ENCODE measurements at places on chromosomes 7 and 10. TPM values are rescaled to one million over a fixed set of nuclear protein-coding genes. Genes with fewer than 3 reads are reported as not detected.

Gene GPR85
- 3.1 TPM for polyA plus RNA-seq

Gene BMPER
- 4.9 TPM for polyA plus RNA-seq

Gene PANK1
- 34.2 TPM for polyA plus RNA-seq

Gene TMEM236
- 34.3 TPM for polyA plus RNA-seq

Gene SGPL1
- 49.0 TPM for polyA plus RNA-seq

Gene HABP2
- polyA plus RNA-seq = 27.7 TPM

Gene PCGF5
- polyA plus RNA-seq = 57.9 TPM

Gene ASIC3
- polyA plus RNA-seq = 6.9 TPM

Gene SH3PXD2A
- 32.0 TPM for polyA plus RNA-seq

Gene GJD4
- 0.09 TPM for polyA plus RNA-seq

Gene AKR1C1
- polyA plus RNA-seq = 12.0 TPM

DNA sequence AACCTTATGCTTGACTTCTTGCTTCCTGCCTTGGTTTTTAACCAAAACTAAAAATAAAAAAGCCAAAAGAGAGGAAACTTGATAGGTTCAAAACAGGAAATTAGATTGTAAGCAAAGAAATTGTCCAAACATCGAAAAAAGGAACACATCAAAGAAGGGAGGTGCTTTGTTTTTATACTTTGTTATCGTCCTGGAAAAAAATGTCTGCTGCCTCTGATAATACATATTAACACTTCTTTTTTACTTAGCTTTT lies 286.6 kb upstream of the C7orf33 start:
- DNase-seq = no peak

GRCh38 chr7:128163473-128163872 lies 77.6 kb upstream of the LEP start:
- DNase-seq = no peak

- DNase-seq = no peak
Measured at GRCh38 chr10:91955114-91955513, 31.5 kb downstream of the BTAF1 start.

DNA sequence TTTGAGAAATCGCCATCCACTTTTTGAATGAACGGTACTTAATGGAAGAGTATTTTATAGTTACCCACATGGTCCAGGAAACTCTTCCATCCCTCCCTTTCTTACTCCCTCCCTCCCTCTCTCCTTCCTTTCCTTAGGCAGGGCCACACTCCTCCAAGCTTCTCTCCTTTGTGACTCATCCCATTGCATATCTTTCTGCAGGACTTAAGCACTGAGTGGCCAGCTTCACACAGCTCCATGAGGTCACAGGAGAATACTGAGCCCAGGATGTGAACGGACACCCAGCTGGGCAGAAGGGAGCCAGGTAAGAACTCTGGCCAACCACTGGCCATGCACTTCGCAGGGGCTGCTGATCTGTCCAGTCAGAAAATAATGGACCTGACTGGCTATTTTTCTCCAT lies 189.7 kb upstream of the ADCY1 start:
- no peak for DNase-seq

DNA sequence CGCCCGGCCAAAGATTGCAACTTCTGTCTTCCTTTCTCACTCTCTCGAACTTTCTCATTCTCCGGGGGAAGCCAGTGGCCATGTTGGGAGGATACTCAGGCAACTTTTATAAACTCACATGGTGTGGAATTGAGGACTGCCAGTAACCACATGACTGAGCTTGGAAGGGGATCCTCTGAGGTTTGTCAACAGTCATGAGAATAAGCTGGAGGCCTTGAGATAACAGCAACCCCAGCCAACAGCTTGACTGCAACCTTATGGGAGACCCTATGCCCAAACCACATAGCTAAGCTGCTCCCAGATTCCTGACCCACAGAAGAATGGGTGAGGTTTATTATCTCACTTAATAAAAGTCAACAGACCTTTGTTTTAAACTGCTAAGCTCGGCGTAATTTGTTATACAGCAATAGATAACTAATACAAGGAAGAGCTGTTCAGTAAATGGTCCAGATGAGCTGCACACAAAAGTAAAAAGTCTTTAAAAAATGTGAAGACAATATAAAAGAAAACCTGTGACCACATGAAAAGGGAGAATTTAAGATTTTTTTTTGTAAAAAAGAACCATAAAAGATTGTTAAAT lies 9.6 kb downstream of the SYPL1 start:
- DNase-seq = no peak

DNA sequence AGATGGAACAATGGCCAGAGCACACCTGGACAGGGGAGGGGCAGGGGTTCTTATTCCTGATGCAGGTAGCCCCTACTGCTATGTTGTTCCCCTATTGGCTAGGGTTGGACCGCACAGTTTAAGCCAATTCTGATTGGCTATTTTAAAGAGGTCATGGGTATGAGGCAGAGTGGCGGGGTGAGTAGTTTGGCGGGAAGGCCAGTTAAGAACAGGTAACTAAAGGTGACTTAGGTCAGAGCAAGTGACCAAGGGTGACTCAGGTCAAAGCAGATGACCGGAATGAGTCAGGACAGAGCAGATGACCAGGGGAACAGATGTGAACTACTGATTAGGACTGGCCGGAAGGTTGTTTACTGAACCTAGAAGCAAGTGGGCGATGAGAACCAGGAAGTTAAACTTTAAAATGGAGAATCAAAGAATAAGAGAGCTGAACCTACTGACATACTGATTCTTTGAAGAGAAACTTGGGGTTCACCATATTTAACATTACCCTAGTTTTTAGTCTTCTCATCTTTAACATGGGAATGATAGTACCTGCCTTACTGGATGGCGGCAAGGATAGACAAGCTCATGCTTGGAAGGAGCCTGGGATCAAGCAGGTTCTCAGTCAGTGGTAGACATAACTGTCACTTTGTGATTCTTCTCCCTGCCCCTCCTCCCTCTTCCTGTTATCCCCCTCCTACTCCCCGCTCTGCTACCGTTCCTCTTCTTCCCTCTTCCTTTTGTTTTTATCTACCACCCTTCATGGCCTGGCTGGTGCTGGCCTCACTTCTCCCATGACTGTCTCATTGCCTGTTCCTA lies 55.0 kb downstream of the CCNY start:
- no peak for DNase-seq

GRCh38 chr7:141203586-141203985 lies 129.7 kb downstream of the TMEM178B start:
- DNase-seq = no peak

DNA sequence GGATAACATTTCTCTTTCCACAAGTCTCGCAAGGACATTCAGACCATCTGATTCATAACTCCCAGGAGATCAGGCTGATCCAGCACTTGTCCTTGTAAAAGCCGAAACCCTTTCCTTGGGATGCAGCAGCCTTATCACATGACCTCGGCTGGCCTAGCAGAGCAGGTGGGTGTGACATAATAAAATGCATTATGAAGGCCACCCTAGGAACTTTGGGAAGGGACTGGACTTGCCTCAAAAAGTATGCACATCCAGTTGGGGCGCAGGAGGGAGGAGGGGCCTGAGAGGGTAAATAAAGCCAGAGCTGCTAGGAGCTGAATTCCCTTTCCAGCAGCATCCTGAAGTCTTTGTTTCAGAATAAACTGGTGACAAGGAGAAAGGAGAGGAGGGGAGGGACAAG lies 260.8 kb downstream of the SNX13 start:
- DNase-seq = no peak

DNA sequence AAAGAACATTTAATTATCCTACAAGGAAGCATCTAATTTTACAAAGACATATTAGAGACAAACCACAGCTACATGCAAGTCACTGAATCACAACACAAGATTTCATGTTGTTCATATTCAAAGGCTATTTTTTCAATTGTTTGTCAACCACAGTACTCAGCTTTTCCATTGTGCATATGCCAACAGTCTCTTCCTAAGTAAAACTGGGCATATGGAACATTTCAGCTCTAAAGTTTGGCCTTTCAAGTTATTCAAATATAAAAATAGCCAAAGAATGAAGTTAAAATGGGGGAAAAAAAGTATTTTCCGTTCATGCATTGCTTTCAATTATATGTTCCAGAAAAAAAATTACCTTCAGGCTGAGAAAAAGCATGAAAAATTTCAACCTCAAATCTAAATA lies 537.9 kb downstream of the PLXDC2 start:
- DNase-seq = no peak

DNA sequence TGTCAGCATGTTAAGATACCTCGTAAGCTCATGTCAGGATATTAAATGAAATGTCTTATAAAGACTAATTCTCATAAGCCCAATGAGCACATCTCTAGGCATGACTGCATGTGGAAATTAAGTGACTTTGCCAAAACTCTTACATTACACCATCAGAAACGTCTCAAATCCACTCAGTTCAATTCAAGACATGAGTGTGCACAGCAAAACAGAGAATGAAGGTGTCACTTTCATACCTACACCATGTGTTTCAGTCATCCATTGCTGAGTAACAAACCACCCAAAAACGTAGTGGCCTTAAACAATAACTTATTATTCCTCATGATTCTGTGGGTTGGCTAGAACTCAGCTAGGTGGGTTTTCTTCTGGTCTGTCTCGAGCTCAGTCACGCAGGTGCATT lies 99.8 kb downstream of the ATE1 start:
- DNase-seq = no peak

DNA sequence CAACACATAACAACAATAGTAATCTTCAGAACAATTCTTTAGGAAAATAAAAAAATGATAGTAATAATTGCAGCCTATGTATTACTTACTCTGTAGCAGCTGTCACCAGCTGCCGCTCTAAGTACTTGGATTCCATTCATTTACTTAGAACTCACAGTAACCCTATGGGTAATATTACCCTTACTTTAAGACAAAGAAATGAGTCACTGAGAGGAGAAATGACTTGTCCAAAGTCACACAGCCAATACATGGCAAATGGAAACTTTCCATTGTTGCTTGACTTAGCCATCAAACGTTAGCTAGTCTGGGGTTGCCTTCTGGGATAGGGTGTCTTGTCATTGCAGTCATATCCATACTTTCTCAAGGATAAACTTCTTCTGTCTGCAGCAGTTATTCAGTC lies 3.6 kb downstream of the CCNY start:
- DNase-seq = no peak

- DNase-seq = no peak
Measured at GRCh38 chr7:139902436-139903102, 73.5 kb downstream of the TBXAS1 start.

DNA sequence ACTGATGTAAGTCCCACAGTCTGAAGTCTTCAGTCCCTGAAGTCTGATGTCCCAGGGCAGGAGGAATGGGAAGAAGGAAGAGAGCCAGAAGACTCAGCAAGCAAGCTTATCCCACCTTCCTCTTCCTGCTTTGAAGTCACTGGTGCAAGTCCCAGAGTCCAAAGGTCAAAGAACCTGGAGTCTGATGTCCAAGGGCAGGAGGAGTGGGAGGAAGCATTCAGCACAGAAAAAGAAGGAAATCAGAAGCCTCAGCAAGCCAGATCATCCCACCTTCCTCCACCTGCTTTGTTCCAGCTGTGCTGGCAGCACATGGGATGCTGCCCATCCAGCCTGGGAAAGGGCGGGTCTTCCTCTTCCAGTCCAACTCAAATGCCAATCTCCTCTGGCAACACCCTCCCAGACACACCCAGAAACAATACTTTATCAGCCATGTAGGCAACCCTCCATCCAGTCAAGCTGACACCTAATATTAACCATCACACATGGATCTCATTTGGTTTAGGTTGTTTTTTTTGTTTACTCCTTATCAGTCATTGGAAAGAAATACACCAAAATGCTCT lies 50.9 kb downstream of the ADAM12 start:
- DNase-seq = no peak

GRCh38 chr7:130356876-130357611 lies 12.4 kb downstream of the CPA5 start:
- peak; percentile 54 for DNase-seq

DNA sequence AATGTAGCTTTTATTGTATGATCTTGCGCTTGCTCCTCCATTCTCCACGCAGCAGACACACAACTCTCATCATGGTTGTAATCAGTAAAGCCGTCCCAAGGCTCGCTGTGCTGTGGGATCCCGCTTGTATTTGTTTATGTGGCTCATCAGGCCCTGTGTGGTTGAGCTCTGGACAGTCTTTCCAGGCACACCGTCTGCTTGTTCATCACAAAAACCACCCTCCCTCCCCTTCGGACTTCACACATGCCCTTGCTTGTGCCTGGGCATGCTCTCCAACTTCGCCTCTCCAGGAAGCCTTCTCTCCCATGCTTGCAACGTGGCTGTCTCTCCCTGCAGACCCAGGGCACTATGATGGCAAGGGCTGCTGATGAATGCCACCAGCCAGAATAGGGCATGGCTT lies 62.4 kb downstream of the HK1 start:
- DNase-seq = no peak

DNA sequence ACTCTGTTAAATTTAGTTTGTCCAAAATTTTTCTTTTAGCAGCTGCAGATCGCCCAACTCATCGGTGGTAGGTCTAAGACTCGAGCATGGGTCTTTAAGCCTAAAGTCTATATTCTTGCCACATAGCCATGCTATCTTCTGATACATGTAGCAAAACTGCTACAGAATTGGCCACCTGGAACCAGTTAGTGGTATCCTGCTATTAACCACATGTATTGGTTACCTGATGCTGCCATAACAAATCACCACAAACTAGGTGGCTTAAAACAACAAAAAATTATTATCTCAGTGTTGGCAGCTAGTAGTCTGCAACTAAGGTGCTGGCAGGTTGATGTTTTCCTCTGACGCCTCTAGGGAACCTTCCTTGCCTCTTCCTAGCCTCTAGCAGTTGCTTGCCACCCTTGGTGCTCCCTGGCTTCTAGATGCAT lies 96.7 kb upstream of the PIK3CG start:
- no peak for DNase-seq

DNA sequence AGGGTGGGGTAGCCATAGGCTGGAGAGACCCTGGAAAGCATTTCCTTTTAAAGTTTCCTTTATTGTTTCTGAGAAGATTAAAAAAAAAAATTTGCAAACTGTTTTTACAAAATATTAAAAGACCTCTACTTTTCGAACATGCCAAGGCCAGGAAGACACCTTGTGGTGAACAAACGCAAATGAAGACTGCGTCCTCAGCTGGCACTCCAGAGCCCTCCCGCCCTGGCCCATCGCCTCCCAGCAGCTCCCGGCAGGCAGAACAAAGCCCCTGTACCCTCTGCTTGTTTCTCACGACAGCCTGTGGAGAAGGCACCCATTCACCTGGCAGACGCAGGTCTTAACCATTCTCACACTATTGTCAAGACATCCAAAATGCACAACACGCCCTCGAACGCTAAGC lies 56.4 kb downstream of the ESYT2 start:
- DNase-seq = no peak

GRCh38 chr10:5323446-5323845 lies 41.3 kb upstream of the UCN3 start:
- no peak for DNase-seq

DNA sequence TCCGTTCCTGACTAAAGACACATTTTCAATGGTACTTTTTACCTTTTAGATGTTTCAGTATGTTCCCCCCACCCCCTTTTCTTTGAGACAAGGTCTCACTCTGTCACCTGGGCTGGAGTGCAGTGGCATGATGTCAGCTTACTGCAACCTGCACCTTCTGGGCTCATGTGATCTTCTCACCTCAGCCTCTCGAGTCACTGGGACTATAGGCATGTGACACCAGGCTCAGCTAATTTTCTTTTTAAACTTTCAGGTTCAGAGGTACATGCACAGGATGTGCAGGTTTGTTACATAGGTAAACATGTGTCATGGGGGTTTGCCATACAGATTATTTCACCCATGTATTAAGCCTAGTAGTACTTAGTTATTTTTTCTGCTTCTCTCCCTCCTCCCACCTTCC lies 99.3 kb upstream of the RPA3 start:
- no peak for DNase-seq
